Stimulated activated CD8-positive, alpha-beta memory T cell treated with anti-CD3 and anti-CD28 coated beads, Interleukin-15, amount 100 ng/mL, for 24 hours (primary cell): ENCODE measurements at places on chromosomes 16 and 17.

DNA sequence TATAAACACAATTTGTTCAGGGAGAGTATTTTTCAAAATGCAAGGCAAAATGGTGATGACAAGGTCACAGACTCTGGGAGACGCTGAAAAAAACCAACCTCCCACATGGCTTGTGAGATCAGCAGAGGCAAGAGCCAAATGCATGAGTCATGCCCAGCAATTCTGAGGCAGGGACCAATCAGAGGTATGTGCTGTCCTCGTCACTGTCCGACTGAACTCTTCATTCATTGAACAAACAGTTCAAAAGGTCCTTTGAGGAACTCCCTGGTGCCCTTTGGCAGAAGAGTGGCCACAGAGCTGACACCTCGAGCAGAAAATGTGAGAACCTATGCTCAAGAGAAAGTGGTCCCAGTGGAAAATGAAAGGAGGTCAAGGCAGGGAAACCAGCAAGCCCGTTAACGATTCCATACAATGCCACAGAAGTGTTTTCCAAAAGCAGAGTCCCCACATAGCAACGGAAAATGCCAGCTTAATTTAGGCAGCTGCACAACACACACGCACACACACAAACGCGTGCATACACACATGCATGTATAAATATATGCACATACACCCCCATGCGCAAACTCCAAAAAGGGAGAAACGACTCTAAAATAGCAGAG, 50.9 kb downstream of the CDH11 start:
- DNase-seq = no peak

GRCh38 chr16:49610983-49611382, 237.4 kb downstream of the C16orf78 start:
- no peak for DNase-seq

- DNase-seq = no peak
Observed at GRCh38 chr17:64186171-64187092, 56.5 kb upstream of the ERN1 start.

DNA sequence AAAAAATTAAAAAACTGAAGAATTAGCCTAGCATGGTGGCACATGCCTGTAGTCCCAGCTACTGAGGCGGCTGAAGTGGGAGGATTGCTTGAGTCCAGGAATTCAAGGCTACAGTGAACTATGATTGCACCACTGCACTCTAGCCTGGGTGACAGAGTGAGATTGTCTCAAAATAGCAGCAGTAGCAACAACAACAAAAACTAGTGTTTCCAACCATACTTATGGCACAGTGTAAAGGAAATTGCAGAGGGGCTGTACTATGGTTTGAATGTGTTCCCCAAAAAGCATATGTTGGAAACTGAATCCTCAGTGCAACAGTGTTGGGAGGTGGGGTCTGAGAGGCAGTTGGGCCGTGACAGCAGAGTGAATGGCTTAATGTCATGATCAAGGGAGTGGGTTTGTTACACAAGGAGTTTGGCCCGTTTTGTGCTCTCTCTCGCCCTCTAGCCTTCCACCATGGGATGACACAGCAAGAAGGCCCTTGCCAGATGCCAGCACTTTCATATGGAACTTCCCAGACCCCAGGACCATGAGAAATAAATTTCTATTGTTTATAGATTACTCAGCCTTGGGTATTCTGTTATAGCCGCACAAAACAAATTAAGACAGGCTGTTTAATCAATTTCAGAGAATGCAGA, 70.0 kb downstream of the PGS1 start:
- DNase-seq = no peak

GRCh38 chr17:28093999-28094716, 51.7 kb downstream of the NLK start:
- DNase-seq = no peak

DNA sequence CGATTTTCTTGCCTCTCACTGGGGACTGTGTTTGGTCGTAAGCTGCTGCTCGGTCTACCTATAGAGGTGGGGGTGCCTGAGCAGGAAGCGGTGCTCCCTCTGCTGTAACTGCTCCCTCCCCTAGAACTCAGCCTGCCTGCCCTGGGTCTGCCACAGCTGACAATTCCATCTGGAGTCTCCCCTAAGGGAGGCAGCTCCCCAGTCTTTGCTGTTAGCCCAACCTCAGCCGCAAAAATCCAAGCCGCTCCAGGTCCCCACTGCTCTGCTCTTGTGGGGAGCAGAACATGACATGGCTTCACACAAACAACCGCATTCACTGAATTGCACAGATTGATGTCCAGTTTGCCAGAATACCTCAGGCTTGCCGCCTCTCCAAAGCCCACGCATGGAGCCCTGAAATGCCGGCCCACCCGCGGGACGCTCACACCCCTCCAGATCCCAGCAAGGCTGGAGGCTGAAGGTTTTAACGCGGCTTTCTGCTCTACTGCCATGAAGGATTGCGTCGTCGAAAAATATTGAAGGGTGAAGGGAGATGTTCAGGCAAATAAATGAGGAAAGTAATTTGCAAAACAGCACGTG, 221.5 kb upstream of the FOXF1 start:
- DNase-seq = no peak

DNA sequence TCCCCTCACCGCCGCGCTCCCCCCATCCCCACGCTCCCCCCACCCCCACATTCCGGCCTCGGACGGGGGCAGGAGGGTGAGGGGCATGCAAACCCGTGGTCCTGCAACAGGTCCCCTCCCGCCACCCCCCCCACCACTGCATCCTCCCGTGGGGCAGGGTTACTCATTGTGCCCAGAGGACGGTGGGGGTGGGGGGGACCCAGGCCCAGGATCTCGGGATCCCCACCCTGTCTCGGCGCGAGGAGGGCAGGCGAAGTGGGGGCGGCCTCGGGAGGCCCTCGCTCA, 8.5 kb downstream of the SLC22A31 start:
- DNase-seq = no peak

DNA sequence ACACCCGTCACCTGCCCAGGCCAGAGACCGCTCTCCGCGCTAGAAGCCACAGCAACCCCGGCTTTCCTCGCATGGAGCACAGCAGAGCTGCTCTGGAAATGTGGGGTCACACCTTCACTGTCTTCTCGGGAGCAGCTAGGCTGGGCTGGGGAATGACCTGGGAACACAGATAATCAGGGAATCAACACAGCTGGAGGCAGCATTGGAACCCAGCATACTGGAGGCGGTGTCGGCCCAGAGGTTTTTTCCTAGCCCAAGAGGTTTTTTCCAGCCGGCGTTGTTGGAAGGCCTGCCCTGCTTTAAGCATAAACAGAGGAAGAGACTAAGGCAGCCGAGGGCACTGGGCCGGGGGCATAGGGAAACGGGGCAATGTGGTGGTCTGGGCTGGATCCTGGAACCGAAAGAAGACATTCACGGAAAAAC, 791 bp upstream of the PLD6 start:
- DNase-seq = no peak

GRCh38 chr16:57266531-57267260, 17.8 kb downstream of the PLLP start:
- no peak for DNase-seq

- no peak for DNase-seq
Observed at GRCh38 chr17:34755981-34756636, 176.7 kb downstream of the TMEM132E start.

DNA sequence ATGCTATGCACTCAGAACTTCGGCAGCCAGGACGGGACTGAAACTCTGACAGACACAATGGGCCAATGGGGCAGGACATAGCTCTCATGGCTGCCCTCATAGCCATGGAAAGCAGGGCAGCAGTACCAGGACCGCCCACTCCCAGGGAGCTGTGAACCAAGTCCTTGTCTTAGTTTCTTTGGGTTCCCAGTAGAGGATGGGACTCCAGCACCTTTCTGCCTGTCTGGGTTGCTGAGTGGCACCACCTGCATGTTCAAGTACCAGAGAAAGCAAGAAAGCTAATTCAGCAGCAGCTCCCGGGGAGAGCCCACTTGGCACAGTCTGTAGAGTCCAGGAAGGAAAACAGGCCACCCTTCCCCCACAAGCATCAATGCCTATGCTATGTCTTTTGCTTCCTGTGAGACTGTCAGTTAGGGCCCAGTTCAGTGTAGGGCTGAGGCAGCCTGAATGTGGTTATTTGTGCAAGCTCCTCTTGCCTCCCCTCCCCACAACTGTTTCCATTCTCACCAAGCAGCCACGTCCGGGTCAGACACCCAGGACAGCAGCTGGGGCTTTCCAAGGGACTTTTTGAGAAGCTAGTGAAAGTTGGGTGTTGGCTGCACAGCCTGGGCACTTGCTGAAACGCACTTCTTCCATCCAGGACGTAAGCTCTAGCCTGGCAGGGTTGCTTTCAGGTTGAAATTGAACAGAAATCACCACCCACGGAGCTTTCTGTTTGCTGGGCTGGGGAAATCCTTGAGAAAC, 7.8 kb downstream of the SUPT4H1 start:
- DNase-seq = no peak

DNA sequence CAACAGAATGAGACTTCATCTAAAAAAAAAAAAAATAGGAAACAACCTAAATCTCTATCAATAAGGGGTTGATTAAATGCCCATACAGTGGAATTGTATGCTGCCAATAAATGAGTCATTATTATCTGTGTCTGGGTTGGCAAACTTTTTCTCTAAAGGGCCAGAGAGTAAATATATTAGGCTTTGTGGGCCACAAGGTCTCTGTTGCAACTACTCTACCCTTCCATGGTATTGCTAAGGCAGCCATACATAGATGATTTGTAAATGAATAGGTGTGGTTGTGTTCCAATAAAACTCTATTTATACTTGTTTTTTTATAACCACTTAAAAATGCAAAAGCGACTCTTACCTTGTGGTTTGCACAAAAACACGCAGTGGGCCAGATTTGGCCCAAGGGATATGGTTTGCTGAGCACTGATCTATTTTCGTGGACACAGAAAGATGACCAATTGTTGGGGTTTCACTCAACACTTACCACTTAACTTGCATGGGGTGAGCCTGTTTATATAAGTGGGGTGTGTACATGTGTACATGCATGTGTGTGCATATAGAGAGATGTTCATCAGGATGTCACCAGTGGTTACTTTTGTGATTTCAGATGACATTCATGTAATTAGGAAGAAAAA, 12.4 kb upstream of the IL4R start:
- DNase-seq = no peak

DNA sequence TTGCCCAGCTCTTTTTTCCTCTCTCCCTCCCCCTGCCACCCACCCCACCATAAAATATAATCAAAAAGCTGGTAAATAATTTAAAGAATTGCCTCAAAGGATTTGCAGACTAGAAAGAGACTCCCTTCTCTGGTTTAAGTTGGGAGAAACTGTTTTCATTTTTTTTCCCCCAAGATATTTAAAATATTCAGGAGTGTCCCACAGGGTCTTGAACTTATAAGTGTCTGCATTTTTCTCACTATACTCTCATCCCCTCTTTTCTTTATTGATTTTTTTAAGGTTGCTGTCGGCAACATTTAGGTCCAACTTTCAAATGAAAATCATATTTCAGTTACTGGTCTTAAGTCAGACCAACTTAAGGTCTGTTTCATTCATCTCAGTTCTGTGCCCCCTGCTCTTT, 210.2 kb downstream of the MSI2 start:
- DNase-seq = no peak

GRCh38 chr17:32240750-32241149, 24.9 kb upstream of the RHBDL3 start:
- DNase-seq = no peak

GRCh38 chr16:84434800-84435199, 66.5 kb downstream of the ATP2C2 start:
- no peak for DNase-seq

- no peak for DNase-seq
Observed at GRCh38 chr16:66324815-66325515, 41.5 kb upstream of the CDH5 start.

- no peak for DNase-seq
Observed at GRCh38 chr16:86455116-86455515, 55.2 kb upstream of the FOXF1 start.

GRCh38 chr17:59845595-59846393, 46.9 kb downstream of the TUBD1 start:
- DNase-seq = no peak

DNA sequence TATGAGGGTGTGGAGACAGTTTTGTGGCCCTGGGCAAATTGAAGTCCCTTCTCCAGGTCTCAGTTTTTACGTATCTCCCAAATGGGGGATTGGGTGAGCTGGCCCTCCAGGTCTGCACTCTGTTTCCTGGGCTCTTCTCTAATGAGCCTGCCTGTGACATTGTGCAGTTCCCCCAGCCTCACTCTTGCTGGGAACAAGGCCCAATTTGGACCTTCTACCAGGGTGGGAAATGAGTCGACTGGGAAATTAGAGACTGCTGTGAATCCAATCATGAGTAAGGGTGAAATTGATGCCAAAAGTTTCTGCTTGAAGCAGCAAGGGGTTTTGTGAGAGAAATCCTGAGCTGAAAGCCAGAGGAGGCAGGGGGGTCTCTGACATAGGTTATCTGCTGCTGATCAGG, 71.5 kb upstream of the KSR1 start:
- DNase-seq = no peak

DNA sequence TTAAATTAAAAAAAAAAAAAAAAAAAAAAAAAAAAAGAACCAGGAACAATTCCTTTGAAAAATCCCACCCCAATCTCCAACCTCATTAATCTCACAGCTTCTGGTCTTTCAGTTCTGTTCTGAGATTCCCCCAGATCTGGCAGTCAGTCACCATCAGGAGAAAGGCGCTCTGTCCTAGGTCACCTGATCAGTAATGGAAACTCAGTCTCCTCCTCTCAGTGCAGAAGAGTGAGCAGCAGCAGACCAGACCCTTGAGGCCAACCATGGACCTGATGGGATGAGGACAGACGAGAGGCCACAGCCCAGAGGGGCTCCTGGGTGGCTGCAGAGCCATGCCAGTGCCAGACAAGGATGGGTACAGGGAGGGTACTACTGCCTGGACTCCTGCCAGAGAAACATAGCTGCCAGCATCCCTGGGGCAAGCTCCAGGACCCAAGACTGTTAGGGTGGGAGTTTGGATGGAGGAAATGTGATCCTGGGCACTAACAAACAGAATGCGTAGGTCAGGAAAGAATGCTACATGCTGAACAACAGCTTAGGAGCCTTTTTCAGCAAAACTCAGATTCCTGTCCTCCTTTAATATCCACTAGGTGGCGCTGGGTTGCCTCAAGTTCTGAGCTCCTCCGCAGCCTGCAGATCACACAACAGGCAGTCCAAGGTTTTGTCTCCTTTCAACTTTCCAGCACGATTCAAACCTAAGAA, 28.7 kb downstream of the MPG start:
- DNase-seq = peak; percentile 15

GRCh38 chr17:82561429-82562035, 42.0 kb downstream of the FOXK2 start:
- DNase-seq = no peak

- no peak for DNase-seq
Observed at GRCh38 chr16:73016488-73016830, 31.5 kb downstream of the ZFHX3 start.

- DNase-seq = no peak
Observed at GRCh38 chr16:65574326-65574966, 452.6 kb upstream of the CDH11 start.

- DNase-seq = no peak
Observed at GRCh38 chr16:65895906-65896305, 470.6 kb upstream of the CDH5 start.
